ENCODE measurements at places on chromosomes 2 and 18. TPM values are rescaled to one million over a fixed set of nuclear protein-coding genes. Genes with fewer than 3 reads are reported as not detected.

SERPINB13 gene
- total RNA-seq = not detected

GTF2A1L gene
- not detected for total RNA-seq

CROCC2 gene
- not detected for total RNA-seq

IL36B gene
- 0.17 TPM for total RNA-seq

BIN1 gene
- total RNA-seq = 29.3 TPM

CYRIA gene
- total RNA-seq = 0.31 TPM

NEU2 gene
- total RNA-seq = not detected

POTEF gene
- not detected for total RNA-seq

LYPD6 gene
- 0.09 TPM for total RNA-seq

CDH2 gene
- 43.1 TPM for total RNA-seq

DOK6 gene
- total RNA-seq = not detected

TANK gene
- 35.4 TPM for total RNA-seq

CABYR gene
- 15.4 TPM for total RNA-seq

ZNF385B gene
- total RNA-seq = not detected

AGXT gene
- not detected for total RNA-seq

CPO gene
- total RNA-seq = not detected

TTN gene
- under 0.01 TPM for total RNA-seq

AOX1 gene
- total RNA-seq = 4.7 TPM

IL1RN gene
- 0.13 TPM for total RNA-seq

SKA1 gene
- 11.9 TPM for total RNA-seq

LRRTM1 gene
- total RNA-seq = not detected

SATB2 gene
- 2.9 TPM for total RNA-seq

IL18RAP gene
- total RNA-seq = not detected

GKN2 gene
- 2.2 TPM for total RNA-seq

MMADHC gene
- 80.3 TPM for total RNA-seq

CAPN14 gene
- total RNA-seq = 0.03 TPM

HTR2B gene
- not detected for total RNA-seq

ELOA2 gene
- total RNA-seq = not detected

DRC1 gene
- 0.31 TPM for total RNA-seq

WNT6 gene
- total RNA-seq = 0.16 TPM

CYTIP gene
- not detected for total RNA-seq

IL1R1 gene
- total RNA-seq = 43.5 TPM

CHST9 gene
- not detected for total RNA-seq

TXNDC2 gene
- 0.45 TPM for total RNA-seq

CIB4 gene
- total RNA-seq = 0.38 TPM

ECEL1 gene
- total RNA-seq = 0.19 TPM

GPR75 gene
- total RNA-seq = 1.6 TPM

CDK5R2 gene
- total RNA-seq = 3.9 TPM

SIX3 gene
- 1.9 TPM for total RNA-seq

SIGLEC15 gene
- not detected for total RNA-seq

ATP9B gene
- total RNA-seq = 16.6 TPM

CDCA7 gene
- 48.6 TPM for total RNA-seq
